8988T (cell line): ENCODE measurements at places on chromosomes 5 and 9.

- no peak for DNase-seq
Measured at GRCh38 chr9:98148486-98148885, 29.5 kb upstream of the TRIM14 start.

- no peak for DNase-seq
Measured at GRCh38 chr5:17154211-17154996, 63.0 kb upstream of the BASP1 start.

- DNase-seq: no peak
Measured at GRCh38 chr5:19208397-19208796, 779.6 kb downstream of the CDH18 start.

DNA sequence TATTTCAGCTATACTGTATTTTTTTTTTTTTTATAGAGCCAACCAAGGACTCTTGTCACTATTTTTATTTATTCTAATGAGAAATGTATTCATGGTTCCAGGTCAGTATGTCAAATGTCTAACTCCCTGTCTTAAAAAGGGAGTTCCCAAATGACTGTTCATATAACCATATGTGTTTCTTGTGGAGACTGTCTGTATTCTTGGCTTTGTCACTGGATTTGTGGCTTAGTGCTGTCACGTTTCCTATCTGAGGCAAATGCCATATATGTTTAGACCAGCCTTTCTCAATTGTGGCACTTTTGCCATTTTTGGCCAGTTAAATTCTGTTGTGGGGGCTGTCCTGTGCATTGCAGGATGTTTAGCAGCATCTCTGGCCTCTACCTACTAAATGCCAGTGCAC is 3.1 kb downstream of the GCNT1 start:
- DNase-seq: no peak

GRCh38 chr5:68216245-68217046 is 890 bp downstream of the PIK3R1 start:
- peak; percentile 59 for DNase-seq
